ENCODE measurements at places on chromosomes 5 and 9.

- DNase-seq = no peak
Observed at GRCh38 chr9:36798350-36799065, 225.8 kb downstream of the MELK start.

- DNase-seq = no peak
Observed at GRCh38 chr9:125361837-125362531, 100.4 kb downstream of the GAPVD1 start.

DNA sequence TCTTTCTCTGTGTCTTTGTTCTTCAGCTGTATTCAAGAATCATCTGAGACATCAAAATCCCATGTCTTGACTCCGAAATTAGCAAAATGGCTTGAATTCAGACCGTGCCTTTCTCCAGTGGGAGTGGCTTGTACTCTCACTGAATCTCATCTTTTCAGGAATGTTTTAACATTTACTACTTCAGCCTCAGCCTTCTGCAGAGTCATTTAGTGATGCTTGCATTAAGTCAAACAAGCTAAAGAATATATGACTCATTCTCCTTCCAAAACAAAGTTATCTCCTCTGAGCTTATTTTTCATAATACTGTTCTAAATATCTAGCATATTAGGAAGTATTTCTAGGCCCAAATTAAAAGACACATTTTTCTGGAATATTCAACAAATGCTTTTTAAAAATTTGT, 205.3 kb downstream of the CDH10 start:
- no peak for DNase-seq

DNA sequence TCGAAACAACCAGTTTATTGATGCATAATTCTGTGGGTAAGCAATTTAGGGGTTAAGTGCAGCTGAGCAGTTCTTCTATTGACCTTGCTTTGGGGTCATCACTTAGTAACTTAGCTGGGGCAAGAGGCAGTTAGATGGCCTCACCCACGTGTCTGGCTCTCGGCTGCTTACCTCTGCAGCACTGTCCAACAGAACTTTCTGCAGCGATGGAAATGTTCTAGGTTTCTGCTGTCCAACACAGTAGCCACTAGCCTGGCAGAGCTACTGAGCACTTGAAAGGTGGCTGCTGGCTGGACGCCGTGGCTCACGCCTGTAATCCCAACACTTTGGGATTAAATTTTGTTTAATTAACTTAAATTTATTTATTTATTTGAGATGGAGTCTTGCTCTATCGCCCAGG, 13.1 kb upstream of the URM1 start:
- DNase-seq = no peak

DNA sequence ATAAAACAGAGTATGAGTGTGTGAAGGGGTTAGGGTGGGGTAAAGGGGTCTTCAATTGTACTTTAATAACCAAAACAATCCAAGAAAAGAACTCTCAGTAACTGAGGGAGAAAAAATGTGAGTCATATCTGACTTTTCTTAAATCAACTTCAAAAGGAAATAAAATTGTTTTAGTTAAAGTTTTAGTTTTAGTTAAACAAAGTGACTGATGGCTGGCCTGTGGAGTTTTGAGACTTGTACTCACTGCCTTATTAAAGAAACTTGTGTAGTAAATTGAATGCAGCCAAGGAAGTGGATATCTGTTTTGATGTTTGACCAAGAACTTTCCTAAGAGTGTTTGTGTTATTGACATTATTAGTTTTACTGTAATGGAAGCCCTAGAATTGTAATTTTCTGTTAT, 2032.6 kb downstream of the MAT2B start:
- no peak for DNase-seq

GRCh38 chr5:57695179-57695578, 212.6 kb upstream of the ACTBL2 start:
- no peak for DNase-seq

DNA sequence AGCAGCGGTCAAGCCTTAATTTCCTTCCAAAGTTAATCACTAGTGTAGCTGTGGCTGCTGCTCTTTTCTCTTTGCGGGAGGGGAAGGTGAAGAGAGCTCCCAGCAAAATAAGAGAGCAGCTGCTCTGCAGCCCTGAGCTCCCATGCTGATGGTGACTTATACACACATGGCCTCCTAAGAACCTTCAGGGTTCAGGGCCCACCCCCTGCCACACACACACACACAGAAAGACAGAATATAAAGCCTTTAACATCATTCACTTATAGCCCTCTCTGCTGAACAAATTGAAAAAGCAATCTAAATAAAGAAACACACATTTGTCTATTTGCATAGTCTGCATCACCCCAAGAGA, 43.6 kb downstream of the GAS1 start:
- no peak for DNase-seq

GRCh38 chr5:53386341-53386740, 94.1 kb upstream of the FST start:
- DNase-seq = no peak

DNA sequence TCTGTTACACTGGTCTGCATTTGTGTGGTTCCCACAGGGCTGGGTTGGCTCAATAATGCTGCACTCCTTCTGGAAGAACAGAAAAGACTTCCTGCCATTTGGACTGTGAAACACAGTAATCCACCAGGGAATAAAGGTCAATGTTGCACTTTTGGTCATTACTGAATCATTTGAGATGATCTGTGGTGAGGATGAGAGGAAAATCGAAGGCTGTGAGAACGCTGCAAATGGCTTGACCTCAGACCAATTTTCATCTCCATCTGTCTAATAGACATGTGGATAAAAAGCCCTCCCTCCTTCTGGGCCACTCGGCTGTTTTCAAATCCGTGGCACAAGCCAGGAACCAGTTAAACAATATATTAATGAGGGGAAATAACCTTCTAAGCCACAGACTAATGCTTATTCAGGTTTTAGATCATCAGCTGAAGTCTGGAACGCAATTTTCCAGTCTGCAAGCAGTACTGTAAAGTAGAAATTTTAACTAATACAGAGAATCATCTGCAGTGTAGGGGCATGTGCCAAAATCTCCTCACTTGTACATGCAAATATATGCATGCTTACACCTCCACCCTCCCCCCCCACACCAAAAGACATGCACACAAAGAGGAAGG, 20.2 kb downstream of the TLE1 start:
- DNase-seq = no peak

DNA sequence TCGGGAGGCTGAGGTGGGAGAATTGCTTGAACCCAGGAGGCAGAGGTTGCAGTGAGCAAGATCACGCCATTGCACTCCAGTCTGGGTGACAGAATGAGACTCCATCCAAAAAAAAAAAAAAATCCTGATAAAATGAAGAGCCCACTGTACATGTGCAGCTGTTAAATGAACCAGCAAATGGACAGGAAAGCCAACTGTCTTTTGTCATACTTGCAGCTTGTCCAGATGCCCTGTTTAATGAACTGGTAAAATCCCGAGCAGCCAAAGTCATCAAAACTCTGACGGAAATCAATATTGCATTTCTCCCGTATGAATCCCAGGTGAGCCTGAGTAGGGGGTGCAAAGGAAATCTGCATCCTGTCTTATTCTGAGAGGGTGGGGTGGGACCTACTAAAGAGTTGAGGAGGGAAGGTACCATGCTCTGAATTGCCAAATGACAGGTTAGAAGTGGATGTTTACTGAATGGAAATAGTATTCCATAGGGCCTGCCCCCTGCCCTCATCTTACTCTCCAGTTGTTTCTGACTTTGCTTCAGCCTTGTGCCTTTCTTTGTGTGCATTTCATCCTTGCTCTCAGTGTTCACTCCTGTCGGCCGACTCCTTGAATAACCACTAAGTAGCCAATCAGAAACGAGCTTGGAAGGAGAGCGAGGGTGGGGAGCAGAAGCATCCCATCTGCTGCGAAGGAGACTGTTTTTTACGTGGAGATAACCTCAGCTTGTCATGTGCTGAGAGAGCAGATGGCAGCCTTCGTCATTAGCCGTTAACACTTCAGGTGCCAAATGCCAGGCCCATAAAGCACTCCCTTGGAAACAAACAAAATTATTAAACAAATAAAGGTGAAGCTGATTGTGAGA, 45.7 kb upstream of the CFAP157 start:
- no peak for DNase-seq

DNA sequence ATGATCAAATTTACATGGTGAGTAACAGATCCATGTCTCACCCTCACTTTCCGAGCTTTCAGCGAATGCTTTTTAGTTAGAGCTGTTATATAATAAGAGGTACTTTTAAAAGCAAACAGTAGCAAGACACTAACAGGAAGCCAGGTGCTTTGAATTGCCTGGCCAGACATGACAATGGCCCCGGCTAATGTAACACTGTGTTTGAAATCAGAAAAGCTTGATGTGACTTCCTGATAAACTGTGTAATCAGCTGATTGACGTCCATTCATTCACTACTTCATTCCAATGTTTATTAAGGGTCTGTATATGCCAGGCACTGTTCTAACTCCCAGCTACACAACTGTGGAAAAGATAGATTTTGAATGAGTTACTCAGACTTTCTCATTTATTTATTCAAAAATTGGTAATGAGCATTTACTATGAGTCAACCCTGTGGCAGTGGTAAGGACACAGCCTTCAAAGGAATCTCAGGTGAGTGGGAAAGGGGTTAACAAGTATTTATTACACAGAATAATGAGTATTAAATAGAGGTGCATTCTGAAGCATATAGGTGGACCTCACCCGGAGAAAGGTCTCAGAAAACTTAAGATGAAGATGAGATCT, 26.6 kb downstream of the DPYSL3 start:
- no peak for DNase-seq

DNA sequence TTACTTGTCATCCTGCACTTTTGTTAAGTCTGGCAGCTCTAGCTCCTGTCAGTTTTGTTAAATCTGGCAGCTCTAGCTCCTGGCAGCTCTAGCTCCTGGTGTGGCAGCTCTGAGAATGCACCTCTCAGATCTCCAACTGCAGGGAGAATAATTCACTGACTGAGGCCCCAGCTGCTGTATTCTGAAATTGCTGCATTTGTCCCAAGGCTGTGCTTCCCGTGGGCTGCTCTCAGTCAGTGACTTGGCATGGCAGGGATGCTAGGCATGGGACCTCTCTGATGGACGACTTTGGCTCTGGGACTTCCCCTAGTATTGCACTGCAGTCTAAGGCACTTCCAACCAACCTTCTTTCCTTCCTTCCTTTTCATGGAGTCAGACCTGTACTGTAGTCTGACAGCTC, 475.7 kb downstream of the CCDC171 start:
- DNase-seq = no peak

- no peak for DNase-seq
Observed at GRCh38 chr5:160555971-160556631, 134.4 kb downstream of the PTTG1 start.

GRCh38 chr5:153157156-153157555, 333.3 kb upstream of the GRIA1 start:
- DNase-seq = no peak

Data from cortex of kidney (tissue), 1 donor.